ENCODE measurements at places on chromosomes 16 and 17. TPM values are rescaled to one million over a fixed set of nuclear protein-coding genes. Genes with fewer than 3 reads are reported as not detected.
A peak's percentile ranks its signal among the peaks of the same experiment; 100 is the strongest.

GRCh38 chr16:3695610-3696369 is 21.5 kb downstream of the TRAP1 start:
- no peak overlapping the region for H3K27ac ChIP-seq
- no peaks in the 10 kb centered on the region for H3K27me3 ChIP-seq
- H3K36me3 ChIP-seq, result no peaks in the 10 kb centered on the region

GRCh38 chr17:77810536-77810935 is 148.0 kb upstream of the TNRC6C start:
- no peaks in the 10 kb centered on the region for H3K27me3 ChIP-seq
- H3K36me3 ChIP-seq, result no peaks in the 10 kb centered on the region
- H3K27ac ChIP-seq, result no peak overlapping the region

DNA sequence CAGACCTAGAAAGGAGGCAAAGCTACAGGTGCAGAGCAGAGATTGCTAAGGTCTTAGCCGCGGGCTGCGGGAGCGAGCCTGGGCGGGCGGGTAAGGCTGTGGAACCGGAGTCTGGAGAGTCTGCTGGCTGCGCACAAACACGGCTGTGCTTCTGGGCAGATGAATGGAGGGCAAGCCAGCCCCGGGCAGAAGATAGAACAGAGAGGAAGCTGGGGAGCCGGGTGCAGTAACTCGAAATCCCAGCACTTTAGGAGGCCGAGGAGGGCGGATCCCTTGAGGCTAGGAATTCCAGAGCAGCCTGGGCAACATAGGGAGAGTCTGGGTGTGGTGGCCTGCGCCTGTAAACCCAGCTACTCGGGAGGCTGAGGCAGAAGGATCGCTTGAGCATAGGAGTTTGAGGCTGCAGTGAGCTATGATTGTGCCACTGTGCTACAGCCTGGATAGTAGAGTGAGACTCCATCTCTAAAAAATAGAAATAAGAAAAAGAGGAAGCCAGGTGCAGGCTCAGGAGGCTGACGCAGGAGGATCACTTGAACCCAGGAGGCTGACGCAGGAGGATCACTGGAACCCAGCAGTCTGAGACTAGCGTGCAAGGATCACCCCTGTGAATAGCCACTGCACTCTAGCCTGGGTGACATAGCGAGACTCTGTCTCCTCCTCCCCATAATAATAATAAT is 56.3 kb downstream of the PITPNC1 start:
- no peaks in the 10 kb centered on the region for H3K27me3 ChIP-seq
- peaks cover 25% of the 10 kb centered on the region for H3K4me1 ChIP-seq
- no peaks in the 10 kb centered on the region for H3K36me3 ChIP-seq
- H3K4me3 ChIP-seq, result no peak overlapping the region

DNA sequence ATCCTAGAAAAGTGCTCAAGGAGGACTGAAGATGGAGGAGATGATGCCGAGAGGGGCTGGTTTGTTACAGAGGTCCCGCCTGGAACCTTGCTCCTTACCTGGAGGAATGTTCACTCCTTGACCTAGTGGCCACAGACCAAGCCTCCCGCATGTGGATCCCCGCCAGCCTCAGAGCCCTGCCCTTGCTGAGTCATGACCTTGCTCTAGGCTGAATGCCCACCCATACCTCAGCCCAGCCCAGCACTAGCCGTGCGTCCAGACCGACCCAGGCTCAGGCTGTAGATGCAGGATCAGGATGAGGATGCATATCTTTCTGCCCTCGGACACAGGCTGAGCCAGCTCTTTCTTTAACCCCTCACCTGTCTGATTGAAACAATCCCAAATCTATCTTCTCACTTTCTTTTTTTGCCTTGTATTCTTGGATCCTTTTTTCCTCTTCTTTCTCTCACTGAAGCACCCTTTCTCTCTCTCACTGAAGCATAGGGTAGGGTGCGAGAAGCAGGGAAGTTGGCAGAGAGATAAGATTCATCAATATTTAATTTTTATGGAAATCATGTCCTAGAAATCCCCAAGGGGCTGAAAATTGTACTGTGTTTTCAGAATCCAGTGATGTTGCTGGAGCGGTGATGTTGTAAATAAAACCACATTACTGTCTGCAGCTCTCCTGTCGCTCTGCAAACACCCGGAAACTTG is 34.9 kb downstream of the WSCD1 start:
- H3K36me3 ChIP-seq, result no peaks in the 10 kb centered on the region
- H3K4me1 ChIP-seq, result no peaks in the 10 kb centered on the region
- peak; percentile 30 for DNase-seq
- H3K27me3 ChIP-seq, result no peaks in the 10 kb centered on the region
- no peak overlapping the region for H3K27ac ChIP-seq

The DNAH9 gene
- 0.41 TPM for total RNA-seq

Data from upper lobe of right lung (tissue), 1 donor.